ENCODE measurements at places on chromosomes 2 and 18.

- no peak for DNase-seq
Observed at GRCh38 chr2:62415019-62415431, 91.0 kb downstream of the TMEM17 start.

- no peak for DNase-seq
Observed at GRCh38 chr2:207505728-207506127, 24.0 kb upstream of the CREB1 start.

GRCh38 chr18:59910967-59911366 is 11.2 kb downstream of the PMAIP1 start:
- no peak for DNase-seq

- DNase-seq = no peak
Observed at GRCh38 chr2:28231110-28231631, 161.5 kb upstream of the FOSL2 start.

DNA sequence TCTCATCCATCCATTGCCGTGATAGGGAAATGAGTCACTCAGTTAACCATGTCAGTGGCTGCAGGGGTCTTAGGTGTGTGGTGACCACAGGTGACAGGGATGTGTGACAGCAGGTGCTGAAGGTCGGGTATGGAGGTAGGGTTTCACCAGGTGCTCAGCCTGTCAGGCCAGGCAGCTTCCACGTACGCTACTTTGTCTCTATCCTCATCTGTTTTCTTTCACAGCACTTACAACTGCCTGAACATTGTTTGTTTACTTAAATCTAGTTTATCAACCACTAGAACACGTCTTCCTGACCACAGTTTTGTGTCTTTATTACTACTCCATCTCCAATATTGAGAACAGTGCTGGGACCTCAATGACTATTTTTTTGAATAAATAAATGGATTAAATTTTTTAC is 11.4 kb upstream of the UXS1 start:
- DNase-seq = no peak

- no peak for DNase-seq
Observed at GRCh38 chr2:202069170-202070067, 3.6 kb upstream of the KIAA2012 start.

DNA sequence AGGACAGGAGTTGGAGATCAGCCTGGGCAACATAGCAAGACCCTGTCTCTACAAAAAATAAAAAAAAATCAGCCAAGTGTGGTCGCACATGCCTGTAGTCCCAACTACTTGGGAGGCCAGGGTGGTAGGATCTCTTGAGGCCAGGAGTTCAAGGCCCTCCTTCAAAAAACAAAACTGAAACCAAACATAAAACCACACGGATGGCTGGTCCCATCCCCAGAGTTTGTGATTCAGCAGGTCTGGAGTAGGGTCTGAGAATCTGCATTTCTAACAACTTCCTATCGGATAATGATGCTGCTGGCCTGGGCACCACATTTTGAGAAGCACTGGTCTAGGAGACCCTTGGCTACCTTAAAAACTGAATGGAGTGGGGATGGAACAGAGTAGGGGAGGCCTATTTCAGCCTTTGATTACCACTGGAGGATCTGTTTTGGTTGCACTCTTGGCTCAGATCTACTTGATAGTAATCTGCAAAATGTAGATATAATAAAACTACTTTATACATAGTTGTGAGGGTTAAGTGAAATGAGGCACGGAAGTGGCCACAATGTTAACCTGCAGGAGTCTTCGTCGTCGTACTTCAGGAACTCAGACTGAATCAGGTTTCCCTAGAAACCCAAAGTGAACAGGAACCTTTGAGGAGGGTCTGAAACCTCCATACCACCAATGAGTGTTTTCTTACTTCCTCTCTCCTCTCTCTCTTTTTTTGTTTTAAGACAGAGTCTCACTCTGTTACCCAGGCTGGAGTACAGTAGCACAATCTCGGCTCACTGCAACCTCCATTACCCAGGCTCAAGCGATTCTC is 25.5 kb upstream of the NFE2L2 start:
- no peak for DNase-seq

DNA sequence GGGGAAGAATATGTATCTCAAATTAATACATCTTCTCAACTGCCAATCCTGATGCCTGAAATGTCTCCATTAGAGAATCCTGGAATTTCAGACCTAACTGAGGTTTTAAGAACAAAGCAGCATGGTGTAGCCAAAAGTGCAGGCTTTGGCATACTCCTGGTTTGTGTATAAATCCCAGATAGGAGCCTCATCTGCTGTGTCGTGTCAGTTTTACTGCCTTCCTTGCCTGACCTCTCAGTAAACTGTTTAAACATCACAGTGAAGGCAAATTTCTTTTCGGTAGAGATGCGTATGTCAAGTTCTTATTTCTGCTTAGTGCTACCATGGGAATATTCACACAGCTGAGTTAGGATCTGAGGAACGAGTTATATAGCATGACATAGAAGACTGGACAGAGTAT is 7.3 kb downstream of the SCG2 start:
- no peak for DNase-seq

- no peak for DNase-seq
Observed at GRCh38 chr2:12759248-12759647, 42.5 kb downstream of the TRIB2 start.

DNA sequence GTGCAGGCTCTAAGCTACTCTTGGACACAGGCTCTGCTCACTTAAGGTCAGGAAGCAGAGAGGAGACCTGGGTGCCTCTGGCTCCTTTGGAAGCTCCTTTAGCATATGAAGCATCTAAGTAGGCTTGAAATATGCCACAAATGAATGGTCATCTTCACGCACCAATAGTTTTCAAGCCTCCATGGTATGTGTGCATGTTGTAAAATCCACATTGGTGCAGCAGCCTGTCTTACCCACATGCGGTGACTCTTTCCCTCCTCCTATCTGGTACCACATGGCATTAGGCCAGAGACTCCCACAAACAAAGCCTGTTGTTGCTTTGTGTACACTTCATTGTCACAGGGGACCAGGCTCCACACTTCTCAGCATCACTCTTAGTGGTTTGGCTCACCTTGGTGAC is 442.2 kb upstream of the RAB12 start:
- DNase-seq = no peak

- DNase-seq = no peak
Observed at GRCh38 chr2:200172944-200173581, 133.4 kb upstream of the SPATS2L start.

DNA sequence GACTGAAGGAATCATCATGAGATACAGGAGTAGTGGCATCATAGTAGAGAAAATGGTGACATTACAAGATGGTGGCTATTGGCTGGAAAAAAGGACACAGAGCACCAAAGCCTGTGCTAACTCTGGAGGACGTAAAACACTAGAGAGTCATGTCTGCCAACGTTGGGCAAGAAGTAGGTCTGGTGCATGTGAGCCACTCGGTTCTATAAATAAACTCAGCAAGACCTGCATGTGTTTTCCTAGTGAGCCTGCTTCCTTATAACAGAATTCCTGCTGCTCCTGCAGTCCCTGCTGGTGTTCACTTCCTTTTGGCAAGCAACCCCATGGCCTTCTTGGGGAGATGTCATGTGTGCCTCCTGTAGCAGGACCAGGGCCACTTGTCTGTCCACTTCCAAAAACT is 325.2 kb downstream of the OSR1 start:
- no peak for DNase-seq

DNA sequence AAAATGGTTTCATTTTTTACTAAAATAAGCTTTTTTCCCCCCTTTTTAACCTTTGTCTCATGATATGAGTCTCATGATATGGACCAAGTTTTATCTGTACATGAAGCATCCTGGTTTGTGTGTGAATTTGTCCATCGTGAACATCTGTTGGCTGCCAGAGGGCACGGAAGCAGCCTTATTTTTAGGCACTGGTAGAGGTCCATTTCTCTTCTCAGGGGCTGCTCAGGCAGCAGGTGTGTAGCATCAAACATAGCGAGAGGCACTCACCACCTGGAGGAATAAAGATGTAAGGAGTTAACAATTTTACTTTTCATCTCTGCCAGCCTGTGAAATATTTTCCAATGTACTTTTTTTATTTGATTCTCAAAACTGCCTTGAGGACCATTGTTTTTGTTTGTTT is 134.5 kb downstream of the RHBDD1 start:
- DNase-seq = no peak

DNA sequence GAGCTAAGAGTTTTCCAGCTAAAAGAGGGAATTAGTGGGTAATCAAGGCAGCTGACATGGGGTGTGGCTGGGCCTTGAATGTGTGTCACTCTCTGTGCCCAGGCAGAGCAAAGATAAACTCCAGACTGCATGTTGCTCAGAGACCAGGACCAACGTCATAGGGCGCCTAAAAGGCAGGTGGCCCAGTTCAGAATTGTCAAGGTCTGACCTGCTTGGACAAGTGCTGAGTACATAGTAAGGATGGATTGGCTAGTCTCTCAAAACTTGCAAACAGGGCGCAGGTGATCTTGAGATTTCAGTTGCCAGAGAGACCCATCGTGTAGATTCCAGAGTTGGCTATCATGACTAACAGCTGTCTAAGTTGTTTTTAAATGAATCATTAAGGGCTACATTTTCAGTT is 19.0 kb downstream of the CLUL1 start:
- no peak for DNase-seq

GRCh38 chr2:209388446-209389037 is 35.3 kb upstream of the MAP2 start:
- DNase-seq = no peak

DNA sequence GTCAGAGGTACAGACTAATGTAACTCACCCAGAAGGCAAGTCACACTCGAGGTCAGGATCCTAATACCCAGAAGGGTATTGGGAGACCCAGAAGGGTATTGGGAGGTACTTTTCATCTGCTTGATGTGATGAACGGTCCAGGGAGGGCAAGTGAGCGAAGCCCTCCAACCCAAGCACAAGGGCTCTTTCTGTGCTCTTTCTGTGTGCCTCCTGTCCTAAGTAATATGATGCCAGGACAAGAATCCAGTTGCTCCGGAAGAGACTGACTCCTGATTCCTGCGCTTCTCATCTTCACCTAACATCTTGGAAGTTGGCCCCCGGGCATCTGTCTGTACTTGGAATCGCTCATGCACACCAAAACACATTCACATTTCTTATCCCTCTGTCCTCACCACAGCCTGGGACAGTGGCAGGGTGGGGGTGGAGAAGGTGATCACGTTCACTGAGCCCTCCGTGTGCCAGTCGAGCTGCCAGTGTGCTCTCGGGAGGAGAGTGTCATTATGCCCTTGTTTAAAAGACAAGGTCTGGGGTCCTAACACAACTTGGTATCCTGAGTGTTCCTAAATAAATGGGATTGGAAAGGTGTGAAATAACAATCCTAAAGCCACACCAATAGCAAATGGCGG is 17.1 kb downstream of the GYPC start:
- no peak for DNase-seq

DNA sequence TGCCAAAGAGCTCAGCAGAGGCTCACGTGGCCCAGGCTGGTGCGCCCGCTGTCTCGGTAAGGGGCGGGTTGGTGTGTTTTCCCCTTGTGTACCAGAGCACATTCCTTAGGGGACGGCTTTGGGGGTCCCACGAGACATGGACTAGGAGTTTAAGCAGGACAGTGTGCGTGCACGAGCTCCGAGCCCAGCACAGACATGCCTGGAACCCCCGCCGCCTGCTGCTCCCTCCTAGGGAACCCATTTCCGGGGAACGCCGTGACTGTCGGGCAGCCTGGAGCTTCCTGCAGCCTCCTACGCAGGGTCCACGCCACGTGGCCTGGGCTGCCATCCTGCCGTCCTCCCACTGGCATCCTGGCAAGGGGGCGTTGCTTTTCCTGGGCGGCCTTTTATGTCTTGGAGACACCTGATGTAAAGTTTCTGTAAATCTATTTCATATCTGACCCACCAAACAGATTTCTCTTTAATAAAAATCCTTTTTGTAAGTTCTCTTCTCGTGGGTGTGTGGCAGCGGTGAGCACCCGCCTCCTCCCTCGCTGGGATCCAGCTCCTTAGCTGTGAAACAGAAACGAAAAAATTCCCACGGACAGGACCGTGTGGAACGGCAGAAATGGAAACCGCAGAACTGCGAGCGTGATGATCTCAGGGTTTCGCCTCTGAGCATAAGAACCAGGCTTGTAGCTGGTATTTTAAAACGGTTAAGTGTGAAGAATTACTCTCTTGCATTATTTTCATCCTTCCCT is 43.5 kb upstream of the KCNG2 start:
- DNase-seq = no peak

- DNase-seq = no peak
Observed at GRCh38 chr2:119352357-119352756, 14.3 kb downstream of the C2orf76 start.

DNA sequence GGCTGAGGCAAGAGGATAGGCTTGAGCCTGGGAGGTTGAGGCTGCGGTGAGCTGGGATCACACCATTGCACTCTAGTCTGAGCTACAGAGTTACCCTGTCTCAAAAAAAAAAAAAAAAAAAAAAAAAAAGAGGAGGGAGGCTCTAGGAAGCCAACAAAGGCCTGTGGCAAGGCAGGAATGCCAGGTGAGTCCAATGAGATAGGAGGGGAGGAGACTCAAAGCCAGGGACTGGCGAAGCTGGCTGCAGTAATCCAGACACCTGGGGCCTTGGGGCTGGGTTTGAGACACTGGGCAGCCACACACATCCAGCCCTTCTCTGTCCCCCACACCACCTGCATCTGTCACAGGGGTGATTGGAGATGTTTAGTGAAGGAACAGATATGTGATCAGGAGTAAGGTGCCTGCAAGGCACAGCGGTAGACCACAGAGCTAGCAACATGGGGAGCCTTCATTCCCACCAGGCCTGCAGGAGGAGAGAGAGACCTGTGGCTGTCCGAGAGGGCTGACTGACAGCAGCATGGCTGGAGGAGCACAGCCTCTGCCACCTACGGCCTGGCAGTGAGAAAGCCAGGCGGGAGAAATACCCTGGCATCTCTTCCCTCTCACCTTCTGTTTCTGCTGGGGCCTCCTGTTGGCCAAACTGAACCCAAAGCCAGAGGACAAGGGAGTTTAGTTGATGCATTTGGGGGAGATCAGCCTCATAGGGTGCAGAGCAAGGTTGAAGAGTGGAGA is 9.5 kb downstream of the CHPF start:
- DNase-seq = no peak

Data from stimulated activated CD8-positive, alpha-beta memory T cell treated with anti-CD3 and anti-CD28 coated beads, Interleukin-4, amount 100 ng/mL, for 4 hours (primary cell).